PC-3 (cell line): ENCODE measurements at places on chromosomes 6 and 20. TPM values are rescaled to one million over a fixed set of nuclear protein-coding genes. Genes with fewer than 3 reads are reported as not detected.

The EDN1 gene
- total RNA-seq, result 21.9 and 25.6 TPM in 2 replicates

The SIGLEC1 gene
- not detected in 2 replicates for total RNA-seq

The CTCFL gene
- total RNA-seq, result not detected in 2 replicates

The TFAP2B gene
- total RNA-seq, result not detected in 2 replicates

The UBD gene
- total RNA-seq, result not detected in 2 replicates

The NKAPL gene
- not detected in 2 replicates for total RNA-seq

The PHACTR1 gene
- total RNA-seq, result not detected in 2 replicates

The NANP gene
- 10.3 and 10.7 TPM in 2 replicates for total RNA-seq

The SMLR1 gene
- total RNA-seq, result not detected in 2 replicates
